CD4-positive, alpha-beta T cell treated with Interleukin-4 for 4 hours (primary cell): ENCODE measurements at places on chromosomes 2 and 18.

GRCh38 chr2:169849710-169850109, 22.5 kb downstream of the UBR3 start:
- no peak for DNase-seq

DNA sequence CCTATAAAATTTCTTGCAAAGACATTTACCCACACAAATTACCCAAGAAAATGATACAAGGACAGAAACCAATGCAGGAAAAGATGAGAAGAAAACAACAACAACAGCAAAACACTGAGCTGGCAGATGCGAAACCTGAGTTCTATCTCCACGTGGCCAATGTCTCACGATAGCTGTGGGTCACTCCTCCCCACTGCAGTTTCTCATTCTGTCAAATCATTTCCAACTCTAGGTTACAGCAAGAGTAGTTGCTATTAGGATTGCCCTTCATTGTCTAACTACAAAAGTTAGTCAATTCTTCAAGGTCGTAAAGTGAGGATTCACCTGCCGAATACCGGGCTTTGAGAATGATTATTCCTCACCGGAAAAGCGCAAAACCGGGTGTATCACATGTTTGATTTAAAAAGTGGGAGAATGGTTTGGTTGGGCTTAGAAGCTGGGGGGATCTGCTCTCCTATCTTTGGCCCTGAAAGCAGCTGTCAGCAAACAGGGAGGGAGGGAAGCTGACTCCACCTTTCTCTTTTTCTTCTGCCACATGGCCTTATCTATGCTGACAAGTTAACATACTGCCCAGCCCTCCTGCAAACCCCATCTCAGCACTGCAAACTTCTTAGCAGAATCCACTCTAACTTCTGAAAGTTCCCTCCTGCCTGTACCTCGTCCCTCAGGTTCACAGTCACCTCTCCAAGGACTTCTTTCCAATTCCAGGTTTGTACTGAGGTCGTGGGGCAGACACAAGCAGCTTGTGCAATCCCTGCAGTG, 473.0 kb downstream of the SOX11 start:
- DNase-seq, result no peak

DNA sequence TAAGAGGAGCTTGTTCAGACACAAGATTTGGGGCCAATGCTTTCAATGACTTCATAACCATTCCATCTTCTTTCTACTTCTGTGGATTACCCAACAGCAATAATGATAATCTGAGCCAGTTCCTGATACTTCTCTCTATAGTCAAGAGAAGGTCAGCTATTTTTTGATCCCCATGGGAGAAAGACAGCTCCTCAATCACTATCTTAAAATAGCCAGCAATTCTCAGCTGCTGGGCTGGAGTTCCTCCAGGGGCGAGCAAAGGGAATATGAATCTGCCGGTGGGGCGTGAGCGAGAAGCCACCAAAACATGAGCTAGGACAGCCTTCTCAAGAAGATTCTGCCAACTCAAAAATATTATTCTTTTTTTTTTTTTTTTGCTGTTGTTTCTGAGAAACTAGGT, at the start of gene TMEM182:
Gene TMEM182 (plus strand): TSS at position 269 of the 400 bp plus-strand sequence. CDS start 187 bp downstream, outside the sequence.
- DNase-seq, result no peak

DNA sequence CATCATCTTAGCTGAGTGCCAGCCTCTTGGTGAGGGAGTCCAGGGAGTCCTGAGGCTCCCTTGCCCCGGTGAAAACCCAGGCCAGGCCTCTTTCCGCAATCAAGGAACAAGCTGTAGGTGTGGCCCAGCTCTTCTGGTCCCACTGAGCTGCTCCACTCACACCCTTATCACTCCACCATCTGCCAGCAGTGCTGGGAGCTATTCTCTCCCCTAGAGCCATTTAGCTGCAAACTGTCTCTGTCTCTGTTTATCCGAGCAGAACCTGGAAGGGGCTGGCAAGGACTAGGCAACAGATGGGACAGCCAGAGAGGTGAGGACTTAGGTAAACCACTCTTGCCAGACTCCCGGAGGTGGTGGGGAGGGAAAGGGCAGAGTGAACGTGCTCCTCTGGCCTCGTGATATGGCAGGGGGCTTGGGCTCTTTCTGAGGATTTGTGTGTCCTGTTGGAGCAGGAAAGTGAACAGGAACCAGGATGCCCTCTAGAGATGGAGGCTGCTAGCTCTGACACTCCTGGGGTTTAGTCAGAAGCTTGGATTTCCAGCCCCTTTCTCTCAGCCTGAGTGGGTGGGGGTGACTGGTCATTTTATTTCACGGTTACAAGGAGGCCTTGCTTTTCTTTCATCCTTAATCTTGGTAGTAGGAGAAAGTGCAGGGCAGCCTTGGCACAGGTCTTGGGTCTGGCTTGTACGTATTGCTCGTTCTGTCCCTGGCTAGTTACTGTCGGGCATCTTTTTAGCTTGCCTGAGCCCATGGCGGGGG, 19.6 kb downstream of the B3GNT2 start:
- DNase-seq, result no peak

DNA sequence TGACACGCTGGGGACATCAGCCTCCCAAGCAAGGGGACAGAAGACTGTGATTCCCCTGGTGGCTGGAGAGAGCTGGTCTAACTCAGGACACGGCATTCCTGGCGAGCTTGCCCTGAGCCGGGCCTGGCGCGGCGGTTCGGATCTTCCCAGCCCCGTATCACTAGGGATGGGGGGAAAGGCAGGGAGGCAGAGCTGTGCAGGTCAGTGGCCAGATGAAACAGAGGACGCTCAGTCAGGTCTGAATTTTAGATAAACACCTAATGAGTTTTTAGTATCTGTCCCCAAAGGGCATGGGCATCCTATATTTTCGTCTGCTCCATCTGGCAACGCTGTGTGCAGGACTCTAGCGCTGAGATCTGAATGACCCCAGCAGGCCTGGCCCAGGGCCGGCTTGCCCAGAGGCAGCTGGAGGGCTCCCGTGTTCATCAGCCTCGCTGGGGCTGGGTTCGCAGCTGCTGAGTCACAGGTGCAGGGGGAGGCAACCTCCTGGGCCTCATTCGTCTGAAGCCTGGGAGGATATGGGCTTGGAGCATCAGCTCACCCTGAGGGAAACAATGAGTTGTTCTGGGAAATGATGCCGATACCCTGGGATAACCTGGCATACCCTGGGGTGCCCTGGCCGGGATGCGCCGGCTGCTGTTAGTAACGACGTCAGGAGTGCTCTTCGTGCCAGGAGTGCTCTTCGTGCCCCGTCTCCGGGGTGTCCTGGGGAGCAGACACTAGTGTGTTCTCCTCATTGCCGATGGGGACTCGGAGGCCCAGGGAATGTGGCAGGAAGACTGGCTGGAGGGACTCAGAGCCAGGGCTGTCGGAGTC, 48.1 kb upstream of the HPCAL1 start:
- no peak for DNase-seq

DNA sequence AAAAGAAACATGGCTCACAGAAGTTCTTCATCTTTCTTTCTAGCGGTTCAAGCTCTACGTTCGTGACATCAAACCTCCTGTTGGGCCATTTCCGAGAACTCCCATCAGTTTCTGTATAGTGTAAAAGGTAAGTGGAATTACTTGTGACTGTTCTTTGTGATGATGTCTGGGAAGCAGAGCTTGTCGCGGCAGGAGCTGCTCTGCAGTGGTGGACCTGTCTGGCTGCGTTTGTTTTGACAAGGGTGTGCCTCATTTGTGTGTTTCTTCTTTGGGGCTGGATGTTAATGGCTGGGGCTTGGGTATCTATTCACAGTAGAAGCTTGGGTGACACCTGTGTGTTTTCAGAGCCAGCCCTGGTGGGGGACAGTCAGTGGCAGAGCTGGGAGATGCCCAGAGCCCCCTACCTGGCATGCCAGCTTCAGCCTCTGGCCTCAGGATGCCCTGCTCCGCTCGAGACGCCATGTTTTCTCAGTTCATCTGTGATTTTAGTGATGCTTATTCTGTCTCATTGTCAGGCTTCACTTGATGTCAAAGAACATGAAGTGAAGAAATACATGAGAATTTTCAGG, 59.6 kb downstream of the LDLRAD4 start:
- DNase-seq, result no peak

GRCh38 chr2:134197445-134197844, 56.4 kb upstream of the MGAT5 start:
- DNase-seq, result no peak

GRCh38 chr2:7189106-7189505, 271.9 kb downstream of the RNF144A start:
- no peak for DNase-seq

DNA sequence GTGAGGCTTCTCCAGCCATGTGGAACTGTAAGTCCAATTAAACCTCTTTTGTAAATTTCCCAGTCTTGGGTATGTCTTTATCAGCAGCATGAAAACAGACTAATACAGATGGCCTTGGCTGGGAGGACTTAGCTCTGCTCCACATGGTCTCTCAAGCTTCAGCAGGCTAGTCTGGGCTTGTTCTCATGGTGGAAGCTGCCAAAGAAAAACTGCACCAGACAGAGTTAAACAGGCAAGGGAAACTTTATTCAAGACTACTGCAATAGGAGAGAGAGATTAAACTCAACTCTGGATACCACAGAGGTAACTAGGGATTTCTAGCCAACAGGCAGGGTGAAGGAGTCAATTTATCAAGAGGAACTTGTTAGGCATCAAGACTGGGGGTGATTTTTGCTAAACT, 142.1 kb downstream of the CABLES1 start:
- DNase-seq, result no peak

DNA sequence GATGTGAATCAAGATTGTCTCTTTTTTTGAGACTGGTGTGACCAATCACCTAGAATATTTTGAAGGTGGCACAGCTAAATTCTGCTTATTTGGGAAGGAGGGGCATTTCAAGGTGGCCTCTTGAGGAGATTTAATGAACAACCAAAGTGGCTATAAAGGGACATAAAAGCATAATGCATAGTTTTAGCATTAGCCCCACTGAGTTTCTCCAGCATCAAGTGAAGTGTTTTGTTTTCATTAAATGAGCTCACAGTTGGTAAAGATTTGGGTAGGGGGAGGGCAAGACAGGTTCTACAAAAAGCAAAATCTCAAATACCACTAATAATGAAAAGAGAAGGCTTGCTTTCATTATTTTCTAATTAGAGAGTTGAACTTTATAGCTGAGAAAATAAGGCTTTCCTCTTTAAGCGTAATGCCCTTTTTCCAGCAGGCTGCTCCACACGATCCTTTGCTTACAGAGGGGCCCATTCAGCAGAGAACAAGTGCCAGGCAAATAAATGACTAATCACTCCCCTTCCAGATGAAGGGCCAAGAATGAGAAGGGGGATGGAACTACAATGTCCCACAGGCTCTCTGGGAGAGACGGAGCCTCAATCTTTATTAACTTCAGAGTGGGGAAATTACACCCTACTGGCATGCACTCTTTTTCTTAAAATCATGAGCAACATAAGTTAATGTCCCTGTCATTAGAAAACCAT, 35.9 kb downstream of the LHCGR start:
- DNase-seq, result no peak

DNA sequence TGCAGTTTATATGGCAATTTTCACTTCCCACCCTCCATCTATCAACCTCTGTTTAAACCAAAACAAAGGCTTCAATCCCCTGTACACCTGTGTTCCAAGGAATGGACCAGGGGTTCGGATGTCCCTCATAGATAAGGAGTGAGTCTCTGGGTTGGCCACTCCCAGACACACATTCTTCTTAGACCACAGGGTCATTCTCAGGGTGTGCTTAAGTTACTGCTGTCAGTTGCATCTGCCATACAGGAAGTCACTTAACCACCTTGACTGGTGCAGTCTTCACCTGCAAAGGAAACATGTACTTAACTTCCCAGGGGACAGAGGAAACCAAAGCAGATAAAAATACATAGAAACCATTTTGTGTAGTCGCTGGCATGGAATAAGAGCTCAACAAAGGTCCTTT, 151.0 kb upstream of the NDUFV2 start:
- DNase-seq, result no peak

GRCh38 chr18:76451396-76452331, 43.4 kb downstream of the ZNF516 start:
- no peak for DNase-seq

DNA sequence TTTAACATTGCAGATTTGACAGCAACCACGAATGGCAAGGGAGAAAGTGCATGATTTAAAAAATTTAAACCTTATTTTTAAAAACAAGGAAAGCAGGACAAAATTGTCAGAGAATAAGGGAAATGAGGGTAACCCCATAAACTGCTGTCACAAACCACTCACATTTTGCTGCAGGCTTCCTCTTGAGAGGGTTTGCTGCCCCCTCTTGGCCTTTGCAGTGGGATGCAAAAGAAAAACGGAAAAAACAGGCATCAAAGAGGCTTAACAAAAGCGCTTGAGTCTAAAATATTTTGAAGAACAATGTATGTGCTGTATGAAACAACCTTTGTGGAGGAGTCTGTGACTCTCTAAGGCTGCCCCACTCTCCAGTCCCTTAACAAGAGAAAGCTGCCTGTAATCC, 91.6 kb downstream of the TMX3 start:
- DNase-seq, result peak; percentile 2

DNA sequence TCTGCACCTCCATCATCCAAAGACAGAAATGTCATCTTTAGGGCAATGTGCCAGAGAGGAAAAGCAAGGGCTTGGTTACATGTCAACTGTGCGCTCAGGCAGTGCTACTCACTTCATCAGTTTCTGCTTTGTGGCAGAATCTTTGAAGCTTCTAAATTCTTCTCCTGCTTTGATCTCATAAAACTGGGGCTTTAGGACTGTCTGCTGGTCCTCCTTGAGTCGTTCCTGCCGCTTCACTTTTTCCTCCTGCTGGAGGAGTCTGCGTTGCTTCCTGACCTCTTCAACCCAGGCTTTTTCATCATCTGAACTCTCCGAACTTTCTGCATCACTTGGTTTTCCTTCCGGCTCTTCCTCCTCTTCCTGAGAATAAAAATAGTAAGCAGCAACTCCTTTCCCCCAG, 100.8 kb downstream of the NOL10 start:
- no peak for DNase-seq

GRCh38 chr2:223050188-223050587, 1.8 kb upstream of the KCNE4 start:
- DNase-seq, result no peak

- no peak for DNase-seq
Observed at GRCh38 chr2:20146401-20146800, 78.5 kb downstream of the SDC1 start.

GRCh38 chr2:54551123-54551756, 95.1 kb downstream of the SPTBN1 start:
- DNase-seq, result no peak
